T-helper 2 cell (primary cell): ENCODE measurements at places on chromosomes 1 and 21.

GRCh38 chr1:12143631-12144155, 23.1 kb upstream of the TNFRSF1B start:
- no peak for DNase-seq

- no peak for DNase-seq
Observed at GRCh38 chr1:156616463-156616862, 2.8 kb upstream of the HAPLN2 start.

DNA sequence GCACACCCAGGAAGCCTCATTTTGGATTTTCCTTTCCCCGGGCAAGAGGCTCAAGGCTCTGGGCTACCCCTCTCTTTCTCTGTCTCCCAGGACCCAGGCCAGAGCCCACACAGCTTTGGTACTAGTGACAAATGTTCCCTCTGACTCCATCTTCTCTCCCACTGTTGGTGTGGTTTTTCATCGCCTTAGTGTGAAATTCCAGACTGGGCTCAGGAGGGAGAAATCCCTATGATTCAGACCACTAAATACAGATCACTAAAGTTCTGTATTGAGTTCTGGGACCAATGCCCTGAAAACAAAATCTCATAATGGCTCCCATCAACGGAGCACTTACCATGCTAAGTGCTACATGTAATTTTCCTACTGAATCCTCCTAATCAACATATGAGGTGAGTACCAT, 26.1 kb downstream of the IQGAP3 start:
- no peak for DNase-seq

DNA sequence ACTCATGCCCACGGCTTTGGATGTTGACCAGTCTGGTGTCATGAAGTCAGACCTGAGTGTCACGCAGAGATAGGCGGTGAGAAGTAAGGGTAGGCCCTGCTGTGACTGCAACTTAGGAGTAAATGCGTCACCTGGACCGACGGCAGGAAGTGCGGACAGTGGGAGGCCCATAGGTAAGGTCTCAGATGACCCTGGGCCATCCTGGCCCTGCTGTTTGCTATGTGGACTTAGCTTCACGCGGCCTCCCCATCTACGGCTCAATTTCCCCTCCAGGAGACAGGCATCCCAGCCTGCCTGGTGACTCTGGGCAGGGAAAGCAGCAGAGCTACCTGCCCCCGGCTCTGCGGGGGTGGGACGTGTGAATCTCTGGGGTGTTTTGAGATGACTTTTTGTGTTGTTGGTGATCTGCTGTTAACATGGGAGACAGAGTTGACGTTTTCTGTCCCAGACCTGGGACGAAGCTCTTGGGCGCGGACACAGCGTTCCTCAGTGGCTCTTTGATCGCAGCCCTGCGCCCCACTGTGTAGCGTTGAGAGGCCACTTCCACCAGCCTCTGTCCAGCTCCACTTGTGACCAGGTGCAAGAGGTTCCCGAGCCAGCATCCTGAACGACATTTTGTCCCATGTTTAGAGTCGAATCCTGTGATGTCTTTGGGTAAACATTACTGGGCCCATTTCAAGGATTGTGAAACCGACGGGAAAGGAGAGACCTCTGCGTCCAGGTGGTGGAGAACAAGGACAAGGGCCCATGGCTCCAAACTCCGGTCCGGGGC, 39.9 kb downstream of the CRYAA start:
- DNase-seq = no peak

- no peak for DNase-seq
Observed at GRCh38 chr1:177392336-177392735, 221.6 kb downstream of the BRINP2 start.

DNA sequence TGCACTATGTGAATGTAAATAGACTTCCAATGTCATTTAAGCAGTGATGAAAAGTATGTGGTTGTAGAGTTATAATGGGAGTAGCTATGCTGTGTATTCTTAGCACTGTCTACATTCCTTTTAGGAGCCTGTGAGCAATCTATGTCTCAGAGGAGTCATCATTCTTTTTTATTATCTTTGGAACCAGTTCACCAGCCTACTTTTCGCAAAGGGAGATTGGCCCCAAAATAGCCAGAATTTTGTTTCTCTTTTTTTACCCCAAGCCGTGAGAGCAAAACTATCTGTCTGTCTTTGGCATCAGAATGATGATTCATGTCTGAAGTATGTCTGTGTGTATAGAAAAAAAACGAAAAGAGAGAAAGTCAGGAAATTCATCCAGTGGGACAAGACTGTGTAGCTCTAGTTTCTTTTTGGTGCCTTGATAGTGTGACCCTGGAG, 44.2 kb downstream of the OSBPL9 start:
- no peak for DNase-seq

DNA sequence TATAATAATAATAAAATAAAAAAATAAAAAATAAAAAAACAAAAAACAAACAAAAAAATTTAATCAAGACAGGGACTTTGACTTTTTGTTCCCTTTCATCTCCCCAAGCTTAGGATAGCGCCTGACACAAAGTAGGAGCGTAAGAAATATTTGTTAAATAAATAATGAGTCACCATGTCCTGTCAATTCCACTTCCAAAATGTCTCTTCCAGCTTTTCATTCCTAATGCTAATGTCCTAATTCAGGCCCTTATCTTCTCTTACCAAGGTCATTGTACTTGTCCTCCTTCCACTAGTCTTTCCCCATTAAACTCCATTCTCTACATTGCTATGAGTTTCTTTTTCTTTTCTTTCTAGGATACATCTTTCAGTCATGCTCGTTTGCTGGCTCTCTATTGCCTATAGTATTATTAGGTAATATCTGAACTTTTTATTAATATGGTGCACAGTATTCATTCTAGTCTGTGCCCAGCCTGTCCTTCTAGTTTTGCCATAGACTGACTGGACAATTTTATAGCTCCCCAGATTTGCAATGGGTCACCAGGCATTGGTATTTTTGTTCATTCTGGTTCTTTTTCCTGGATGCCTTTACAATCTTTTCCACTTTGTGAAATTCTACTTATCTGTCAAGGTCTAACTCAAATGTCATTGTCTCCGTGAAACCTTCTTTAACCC, 11.4 kb downstream of the NEXN start:
- no peak for DNase-seq

DNA sequence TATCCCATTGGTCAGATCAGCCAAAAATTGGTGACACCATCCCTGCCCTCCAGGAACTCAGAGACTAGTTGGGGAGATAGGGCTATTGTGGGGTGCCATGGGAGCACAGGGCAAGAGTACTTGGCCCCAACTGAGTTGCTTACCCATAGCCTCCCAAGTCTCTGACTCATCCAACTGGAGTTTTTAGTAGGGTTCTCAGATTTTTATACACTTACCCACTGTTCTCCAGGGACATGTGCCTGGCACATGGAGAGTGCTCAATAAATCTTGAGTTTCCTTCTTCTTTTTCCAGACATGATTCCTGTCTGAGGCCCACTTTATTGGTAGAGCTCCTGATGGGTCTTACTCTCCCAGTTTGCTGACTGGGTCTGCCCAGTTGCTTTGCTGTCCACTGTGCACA, 56.7 kb downstream of the OVGP1 start:
- no peak for DNase-seq
